ENCODE measurements at places on chromosomes 13 and 19. TPM values are rescaled to one million over a fixed set of nuclear protein-coding genes. Genes with fewer than 3 reads are reported as not detected.

DNA sequence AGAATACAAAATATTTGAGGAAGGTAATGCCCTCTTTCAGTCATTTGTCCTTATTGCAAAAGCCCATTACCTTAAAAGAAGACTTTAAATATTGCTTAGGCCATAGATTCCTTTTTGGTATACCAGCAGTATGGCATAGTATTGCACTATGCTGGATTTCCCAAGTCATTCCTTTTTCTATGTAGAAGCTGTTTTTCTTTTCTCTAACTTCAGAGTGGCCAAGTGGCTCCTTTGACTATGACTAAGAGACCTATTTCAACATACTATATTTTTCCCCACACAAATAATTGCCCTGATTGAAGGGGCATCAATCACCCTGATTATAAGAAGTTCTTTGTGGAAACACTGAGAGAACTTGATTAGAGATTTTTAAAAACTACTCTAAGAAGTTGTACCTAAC, 68.6 kb downstream of the UFM1 start:
- no peak for DNase-seq

DNA sequence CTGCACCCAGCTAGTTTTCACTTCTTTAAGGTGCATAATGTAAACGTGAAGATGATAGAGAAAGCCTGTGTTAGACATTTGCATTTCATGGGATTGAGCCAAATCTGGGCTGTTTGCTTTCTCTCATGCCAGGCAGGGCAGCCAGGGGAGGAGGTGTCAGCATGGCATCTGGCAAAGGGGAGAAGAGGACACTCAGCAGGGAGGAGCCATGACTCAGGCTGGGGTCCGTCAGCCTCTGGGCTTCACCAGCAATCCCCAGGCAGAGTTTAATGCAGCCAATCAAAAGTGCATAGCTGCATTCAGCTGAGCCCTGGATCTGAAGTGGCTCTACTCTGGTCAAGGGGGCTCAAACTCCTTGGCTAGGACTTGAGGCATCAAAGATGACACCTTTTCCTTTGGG, 23.5 kb downstream of the EBPL start:
- no peak for DNase-seq

DNA sequence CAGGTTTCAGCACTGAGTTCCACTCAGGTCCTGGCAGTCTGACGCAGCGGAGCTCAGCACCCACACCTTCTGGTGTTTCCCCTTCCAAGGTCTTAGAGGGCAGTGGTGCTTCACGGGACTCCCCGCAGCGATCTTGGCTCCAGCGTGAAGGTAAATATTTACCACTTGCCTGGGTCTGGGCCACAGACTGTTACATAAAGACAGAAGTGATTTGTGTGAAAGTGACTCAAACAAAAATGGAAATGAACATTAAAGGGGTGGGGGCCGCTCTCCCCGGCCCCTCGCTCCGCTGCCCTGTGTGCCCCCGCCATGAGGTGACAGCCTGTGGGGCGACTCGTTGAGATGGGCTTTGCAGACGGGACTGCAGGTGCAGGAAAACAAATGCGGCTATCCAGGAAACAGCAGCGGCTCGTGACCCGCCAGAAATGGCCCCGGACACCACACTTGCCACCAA, 55.0 kb downstream of the GGACT start:
- DNase-seq = no peak

ZIC5 gene
- under 0.01 TPM for total RNA-seq

CYP4F2 gene
- not detected for total RNA-seq

- DNase-seq = no peak
These were observed 1732.3 kb upstream of the SLC10A2 start for GRCh38 chr13:104798486-104798885.
